NCI-H2171 treated with DMSO at 0.1 percent for 48 hours (cell line): ENCODE measurements at places on chromosomes 3 and 15.

- DNase-seq: no peak
Measured at GRCh38 chr15:25682340-25682739, 180.8 kb downstream of the ATP10A start.

DNA sequence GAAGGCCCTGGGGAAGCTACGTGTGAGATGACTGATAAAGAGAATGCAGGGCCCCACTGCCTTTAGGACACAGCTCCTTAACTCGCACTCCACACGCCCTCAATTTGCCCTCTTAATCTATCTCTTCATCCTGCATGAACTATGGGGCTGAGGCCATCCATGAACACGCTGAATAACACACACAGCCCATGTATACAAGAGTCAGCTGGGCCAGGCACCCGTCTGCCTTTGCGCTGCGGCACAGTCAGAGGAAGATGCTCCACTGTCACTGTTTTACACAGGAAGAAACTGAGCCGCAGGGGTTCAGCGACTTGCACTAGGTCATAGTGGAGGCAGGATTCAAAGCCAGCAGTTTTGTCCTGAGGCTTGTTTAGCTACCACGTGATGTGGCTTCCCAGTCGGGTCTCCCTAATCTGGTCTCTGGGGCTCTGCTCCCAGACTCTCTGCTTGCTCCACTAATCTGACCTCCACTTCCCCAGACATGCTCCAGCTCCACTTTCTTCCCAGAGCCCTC lies 43.9 kb downstream of the TLE3 start:
- DNase-seq: no peak

GRCh38 chr3:176872771-176873209 lies 324.5 kb downstream of the TBL1XR1 start:
- DNase-seq: peak; percentile 12

DNA sequence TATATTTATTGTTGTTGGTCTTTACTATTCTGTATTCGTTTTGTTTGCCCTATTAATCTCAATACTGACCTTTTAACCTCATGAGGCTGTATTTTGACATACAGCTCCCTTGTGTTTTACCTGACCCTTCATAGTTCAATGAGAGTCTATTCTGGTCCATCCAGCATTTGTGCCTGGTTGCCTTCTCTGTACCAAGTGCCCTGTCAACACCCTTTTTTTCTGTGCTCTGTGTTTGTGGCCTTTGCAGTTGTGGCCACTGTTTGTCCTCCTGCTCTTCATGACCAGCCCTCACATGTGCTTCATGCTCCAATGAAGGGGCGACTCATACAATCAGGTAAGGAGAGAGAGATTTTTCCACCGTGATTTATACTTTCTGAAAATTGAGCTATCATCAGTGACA lies 368.2 kb downstream of the IL20RB start:
- DNase-seq: no peak

GRCh38 chr3:103052236-103052830 lies 617.5 kb downstream of the ZPLD1 start:
- DNase-seq: no peak

GRCh38 chr3:22372292-22373062 lies 621.5 kb upstream of the ZNF385D start:
- no peak for DNase-seq

- peak; percentile 23 for DNase-seq
Measured at GRCh38 chr15:93105485-93105884, 16.5 kb upstream of the RGMA start.

- peak; percentile 33 for DNase-seq
Measured at GRCh38 chr3:147119989-147120388, 286.4 kb downstream of the ZIC4 start.
